Right cardiac atrium (tissue), 5 donors: ENCODE measurements at places on chromosomes 16 and 17.

- no peak for DNase-seq
These were observed 1.4 kb upstream of the PMP22 start for GRCh38 chr17:15266325-15267125.

- no peak for DNase-seq
These were observed 32.2 kb upstream of the IL21R start for GRCh38 chr16:27369806-27370205.

GRCh38 chr16:1309888-1310831 is 724 bp downstream of the UBE2I start:
- peak; percentile 69 for DNase-seq

GRCh38 chr16:2096853-2097595 is 38.7 kb downstream of the PKD1 start:
- DNase-seq = no peak

- DNase-seq = no peak
These were observed 10.5 kb downstream of the C17orf75 start for GRCh38 chr17:32331243-32332040.

GRCh38 chr16:71432906-71433305 is 8.9 kb downstream of the TLE7 start:
- DNase-seq = no peak

DNA sequence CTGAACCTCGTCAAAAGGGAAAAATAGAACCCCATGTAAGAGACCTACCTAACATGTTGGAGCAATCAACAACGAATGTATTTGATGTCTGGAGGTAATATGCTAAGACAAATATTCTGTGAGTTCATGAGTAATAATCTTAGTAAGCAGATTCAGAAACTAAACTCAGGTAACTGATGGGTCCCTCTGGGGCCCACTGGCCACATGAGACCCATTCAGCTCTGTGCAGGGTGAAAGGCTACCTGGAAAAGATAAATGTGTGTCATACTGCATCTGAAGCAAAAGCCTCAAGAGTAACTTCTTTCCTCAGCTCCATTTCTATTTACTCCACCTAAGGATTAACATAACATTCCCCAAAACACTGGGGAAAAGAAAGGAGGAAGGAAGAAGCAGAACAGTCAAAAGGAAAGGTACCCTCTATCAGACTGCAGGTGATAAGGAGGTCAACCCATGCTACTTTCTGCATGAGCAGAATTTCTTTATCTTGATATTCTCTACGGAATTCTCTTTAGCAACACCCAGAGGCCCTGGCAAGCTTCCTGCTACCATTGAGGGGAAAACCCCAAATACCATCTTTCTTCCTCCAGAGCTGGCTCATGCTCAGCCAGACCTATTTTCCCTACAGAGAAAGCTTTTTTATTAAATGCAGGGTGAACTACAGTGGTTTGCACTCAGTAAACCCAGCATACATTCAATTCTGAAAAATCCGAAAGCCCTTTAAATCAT is 37.7 kb upstream of the ABCA6 start:
- DNase-seq = no peak

GRCh38 chr17:19278729-19279128 is 41.6 kb downstream of the EPN2 start:
- no peak for DNase-seq
